AML-193 (cell line): ENCODE measurements at places on chromosomes 4 and X.

DNA sequence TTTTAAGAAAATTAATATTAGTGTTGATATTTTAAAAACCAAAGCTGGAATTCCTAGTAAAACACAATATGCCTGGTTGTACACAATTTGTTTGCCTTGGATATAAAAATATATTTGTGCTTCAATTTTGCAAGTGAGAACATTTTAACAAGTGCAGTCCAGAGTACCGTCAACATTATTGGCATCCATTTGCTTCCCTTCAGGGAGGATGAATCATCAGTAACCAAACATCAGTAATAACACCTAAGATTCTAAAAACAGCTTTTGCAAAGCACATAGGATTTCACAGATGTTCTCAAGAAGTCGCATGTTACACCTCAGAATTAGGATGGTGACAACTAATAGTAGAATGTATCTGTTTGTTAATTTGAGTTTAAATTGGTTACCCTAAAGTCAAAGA, 262.6 kb upstream of the BMP3 start:
- no peak for DNase-seq

DNA sequence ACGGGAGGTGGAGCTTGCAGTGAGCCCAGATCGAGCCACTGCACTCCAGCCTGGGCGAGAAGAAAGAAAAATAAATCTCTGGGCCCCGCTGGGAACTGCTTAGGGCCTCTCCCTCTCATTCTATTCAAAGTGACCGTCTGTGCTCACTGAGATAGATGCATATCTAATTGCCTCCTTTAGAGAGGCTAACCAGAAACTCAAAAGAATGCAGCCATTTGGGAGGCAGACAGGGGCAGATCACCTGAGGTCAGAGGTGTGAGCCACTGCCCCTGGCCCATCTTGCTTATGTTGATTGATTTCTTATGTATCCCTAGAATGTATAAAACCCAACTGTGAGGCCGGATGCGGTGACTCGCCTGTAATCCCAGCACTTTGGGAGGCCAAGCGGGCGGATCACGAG, 6.2 kb upstream of the CSF2RA start:
- no peak for DNase-seq

DNA sequence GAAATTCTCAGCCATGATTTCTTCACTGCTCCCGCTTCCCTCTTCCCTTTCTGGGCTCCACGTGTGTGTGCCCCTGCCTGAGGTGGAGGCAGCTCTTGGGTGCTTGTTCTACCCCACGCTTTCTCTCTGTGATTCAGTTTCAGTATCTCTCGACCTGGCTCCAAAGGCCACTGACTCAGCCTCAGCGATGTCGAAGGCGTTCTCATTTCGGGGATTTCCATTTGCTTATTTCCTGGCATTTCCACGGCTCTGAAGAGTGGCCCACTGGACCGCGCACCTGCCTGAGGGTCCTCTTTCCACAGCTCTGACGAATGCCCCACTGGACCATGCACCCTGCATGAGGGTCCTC, 52.4 kb downstream of the GAK start:
- DNase-seq: no peak

GRCh38 chr4:115234405-115235093, 121.1 kb upstream of the NDST4 start:
- peak; percentile 66 for DNase-seq

DNA sequence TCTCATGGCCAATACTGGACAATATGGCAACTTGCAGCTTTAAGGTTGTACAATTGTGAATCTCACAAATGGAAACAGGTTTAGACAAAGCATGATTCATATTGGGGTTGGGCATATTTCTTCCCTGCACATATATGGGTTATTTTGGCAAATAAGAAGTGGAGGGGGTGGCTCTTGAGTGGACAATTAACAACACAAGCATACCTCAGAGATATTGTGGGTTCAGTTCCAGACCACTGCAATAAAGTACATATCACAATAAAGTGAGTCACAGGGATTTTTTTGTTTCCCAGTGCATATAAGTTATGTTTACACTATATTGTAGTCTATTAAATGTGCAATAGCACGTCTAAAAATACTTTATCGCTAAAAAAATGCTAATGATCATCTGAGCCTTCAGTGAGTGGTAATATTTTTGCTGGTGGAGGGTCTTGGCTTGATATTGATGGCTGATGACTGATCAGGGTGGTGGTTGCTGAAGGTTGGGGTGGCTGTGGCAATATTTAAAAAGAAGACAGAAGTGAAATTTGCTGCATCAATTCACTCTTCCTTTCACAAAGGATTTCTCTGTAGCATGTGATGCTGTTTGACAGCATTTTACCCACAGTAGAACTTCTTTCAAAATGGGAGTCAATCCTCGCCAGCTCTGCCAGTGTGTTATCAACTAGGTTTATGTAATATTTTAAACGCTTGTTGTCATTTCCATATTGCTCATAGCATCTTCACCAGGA, 50.5 kb upstream of the OGT start:
- no peak for DNase-seq
